Epithelial cell of umbilical artery (primary cell): ENCODE measurements at places on chromosomes 7 and 10. TPM values are rescaled to one million over a fixed set of nuclear protein-coding genes. Genes with fewer than 3 reads are reported as not detected.

The WNT2 gene
- not detected in 2 replicates for total RNA-seq

The CREB3L2 gene
- 29.6 and 35.9 TPM in 2 replicates for total RNA-seq

The CPVL gene
- not detected in 2 replicates for total RNA-seq

The ASB15 gene
- not detected in 2 replicates for total RNA-seq

The LEP gene
- not detected in 2 replicates for total RNA-seq

The EBLN1 gene
- total RNA-seq: not detected in 2 replicates

The LFNG gene
- total RNA-seq: 8.8 and 12.7 TPM in 2 replicates

The CTAGE8 gene
- total RNA-seq: 0.15 and 0.65 TPM in 2 replicates

The PILRB gene
- total RNA-seq: 3.9 and 6.4 TPM in 2 replicates

The AMPH gene
- 3.9 and 4.3 TPM in 2 replicates for total RNA-seq

The LRRC61 gene
- 0.65 and 1.2 TPM in 2 replicates for total RNA-seq

The MEPCE gene
- 26.6 and 32.1 TPM in 2 replicates for total RNA-seq

The CPEB3 gene
- 0.32 and 1.1 TPM in 2 replicates for total RNA-seq

The MMP21 gene
- under 0.01 TPM in 1 of 2 replicates, not detected in the other for total RNA-seq

The GPC2 gene
- total RNA-seq: 6.8 and 7.0 TPM in 2 replicates

The RAPGEF5 gene
- 161 and 291 TPM in 2 replicates for total RNA-seq

The ASZ1 gene
- not detected in 2 replicates for total RNA-seq

The EBF3 gene
- total RNA-seq: under 0.01 and 0.15 TPM in 2 replicates

The MRLN gene
- not detected in 2 replicates for total RNA-seq

The EIF4H gene
- total RNA-seq: 328 and 399 TPM in 2 replicates

The AOAH gene
- 1.1 TPM in 1 of 2 replicates, not detected in the other for total RNA-seq
